ENCODE measurements at places on chromosomes 2 and 18.

DNA sequence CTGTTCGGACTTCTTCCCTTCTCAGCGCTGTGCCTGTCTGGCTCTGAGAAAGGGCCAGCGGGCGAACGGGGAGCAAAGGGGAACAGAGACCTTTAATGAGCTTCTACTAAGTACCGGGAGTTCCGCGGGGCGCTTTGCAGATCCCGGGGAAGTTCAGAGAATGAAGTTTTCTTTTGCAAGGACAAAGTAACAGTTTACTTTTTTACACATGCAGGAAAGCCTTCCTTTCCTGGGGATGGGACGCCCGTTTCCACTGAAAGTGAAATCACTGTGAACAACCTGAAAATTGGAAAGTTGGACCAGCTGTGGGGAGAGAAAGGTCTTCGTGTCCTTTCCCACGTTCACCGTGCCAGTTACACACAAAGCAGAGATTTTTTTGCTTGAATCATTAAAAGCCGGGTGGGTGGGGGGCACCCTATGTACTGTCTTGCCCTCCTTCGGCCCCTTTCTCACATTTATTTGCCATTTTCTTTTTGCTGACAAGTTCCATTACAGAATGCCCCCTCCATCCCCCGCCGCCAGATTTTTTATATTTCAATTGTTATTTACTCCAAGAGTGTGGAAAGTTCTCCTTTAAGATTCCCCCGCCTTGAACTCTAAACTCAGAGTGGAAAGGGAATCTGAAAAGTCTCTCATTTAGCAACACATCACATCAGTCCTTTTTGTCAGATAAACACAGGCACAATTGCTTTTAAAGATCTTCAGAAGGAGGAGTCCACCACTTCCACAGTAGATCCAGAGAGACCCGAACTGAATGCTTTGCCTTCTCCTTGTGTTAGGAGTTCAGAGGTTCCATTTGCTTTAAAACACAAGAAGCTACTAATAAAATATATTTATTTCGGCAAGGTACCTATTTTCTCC is 1.1 kb upstream of the FN1 start:
- no peak for DNase-seq

DNA sequence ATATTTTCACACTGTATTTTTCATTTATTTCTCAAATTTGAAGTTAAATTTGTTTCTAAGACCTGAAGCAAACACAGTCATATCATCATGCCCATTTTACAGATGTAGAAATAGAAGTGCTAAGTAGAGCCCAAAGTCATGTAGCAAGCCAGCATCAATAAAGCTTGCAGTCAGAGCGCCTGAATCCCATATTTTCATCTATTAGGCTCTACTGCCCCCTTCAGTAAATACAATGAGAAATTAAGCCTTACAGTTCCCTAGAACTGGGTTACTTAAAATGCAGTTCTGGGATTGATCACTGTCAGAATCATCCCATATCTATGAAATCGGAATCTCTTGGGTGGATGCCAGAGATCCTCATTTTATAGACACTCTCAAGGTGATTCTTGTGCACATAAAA is 419.9 kb downstream of the TGIF1 start:
- DNase-seq = no peak

GRCh38 chr2:133753665-133754064 is 185.4 kb upstream of the NCKAP5 start:
- no peak for DNase-seq

- no peak for DNase-seq
Observed at GRCh38 chr2:229675569-229675968, 38.8 kb downstream of the DNER start.

DNA sequence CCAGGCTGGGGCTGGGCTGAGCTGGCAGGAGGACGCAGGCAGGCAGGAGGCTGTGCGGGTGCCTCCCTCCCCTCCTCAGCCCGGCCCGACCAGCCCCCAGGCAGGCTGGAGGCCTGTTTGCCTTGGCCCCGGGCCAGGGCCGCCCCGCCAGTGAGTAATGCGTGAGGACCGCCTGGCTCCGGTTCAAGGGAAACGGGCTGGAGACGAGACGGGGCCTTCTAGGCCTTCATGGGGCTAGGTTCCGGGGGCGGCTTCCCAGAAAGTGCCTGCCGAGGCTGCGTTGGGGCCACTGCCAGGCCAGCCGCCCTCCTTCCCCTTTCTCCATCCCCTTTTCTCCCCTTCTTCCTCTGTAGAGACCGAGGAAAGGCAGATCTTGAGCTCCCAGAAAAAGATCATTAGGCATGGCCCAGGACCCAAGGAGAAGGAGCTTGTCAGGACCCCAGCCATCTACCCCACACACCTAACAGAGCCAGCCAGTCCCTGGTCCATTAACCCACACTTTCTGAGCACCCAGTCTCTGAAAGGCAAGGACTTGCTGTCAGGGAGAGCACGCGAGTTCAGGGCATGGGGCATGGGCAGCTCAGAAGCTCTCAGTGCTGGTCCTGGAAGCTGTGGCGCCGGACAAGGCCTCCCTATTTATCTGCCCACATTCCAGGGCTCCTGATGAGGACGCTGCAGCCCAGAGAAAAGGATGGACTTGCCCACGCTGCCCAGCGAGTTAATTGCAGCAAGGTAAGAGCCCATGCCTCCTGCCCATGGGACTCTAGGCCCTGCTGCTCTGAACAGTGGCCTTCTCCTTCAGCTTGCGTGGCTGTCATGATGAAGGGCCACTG is 48.5 kb downstream of the SMAD7 start:
- no peak for DNase-seq

- no peak for DNase-seq
Observed at GRCh38 chr2:126507425-126507911, 148.5 kb upstream of the GYPC start.

GRCh38 chr2:120454654-120455385 is 108.9 kb downstream of the INHBB start:
- DNase-seq = no peak

All from activated CD4-positive, alpha-beta T cell treated with anti-CD3 and anti-CD28 coated beads, Interleukin-2, amount 10 ng/mL, durations not matched to agents 7 days and 5 days (primary cell).